ENCODE measurements at places on chromosomes 6 and 20.

- no peak for DNase-seq
Observed at GRCh38 chr20:45581702-45582101, 2.6 kb upstream of the WFDC8 start.

GRCh38 chr20:61295249-61295648, 43.2 kb downstream of the CDH4 start:
- DNase-seq: no peak

DNA sequence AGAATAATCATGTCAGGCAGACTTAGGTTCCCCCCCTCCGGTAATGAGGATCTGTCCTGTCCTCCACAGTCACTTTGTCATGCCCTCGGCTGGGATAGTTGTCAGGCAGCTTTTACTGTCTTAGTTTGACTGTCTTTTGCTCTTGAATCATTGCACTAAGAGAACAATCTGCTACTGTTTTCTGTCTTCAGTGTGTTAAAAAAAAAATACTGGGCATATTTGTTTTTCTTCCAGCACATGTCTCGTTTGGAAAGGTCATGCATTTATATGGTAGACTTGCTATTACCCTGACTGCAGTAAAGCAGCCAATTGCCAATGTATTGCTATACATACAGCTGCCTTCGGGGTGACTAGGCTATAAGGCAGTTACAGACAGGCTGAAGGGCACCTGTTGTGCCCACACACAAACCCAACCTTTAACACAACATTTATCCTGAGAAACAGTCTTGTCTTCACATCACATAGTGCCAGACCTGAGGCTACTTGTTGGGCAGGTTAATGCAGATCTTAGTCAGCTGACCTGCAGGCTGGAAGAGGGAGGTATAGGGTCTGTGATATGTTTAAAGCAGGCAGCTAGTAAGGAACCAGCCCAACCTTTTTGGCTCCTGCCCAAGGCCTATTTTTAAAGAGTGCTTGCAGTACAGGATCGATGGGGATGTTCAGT, 26.7 kb downstream of the ARFGEF3 start:
- DNase-seq: no peak

- DNase-seq: no peak
Observed at GRCh38 chr6:124203812-124204167, 400.1 kb downstream of the NKAIN2 start.

DNA sequence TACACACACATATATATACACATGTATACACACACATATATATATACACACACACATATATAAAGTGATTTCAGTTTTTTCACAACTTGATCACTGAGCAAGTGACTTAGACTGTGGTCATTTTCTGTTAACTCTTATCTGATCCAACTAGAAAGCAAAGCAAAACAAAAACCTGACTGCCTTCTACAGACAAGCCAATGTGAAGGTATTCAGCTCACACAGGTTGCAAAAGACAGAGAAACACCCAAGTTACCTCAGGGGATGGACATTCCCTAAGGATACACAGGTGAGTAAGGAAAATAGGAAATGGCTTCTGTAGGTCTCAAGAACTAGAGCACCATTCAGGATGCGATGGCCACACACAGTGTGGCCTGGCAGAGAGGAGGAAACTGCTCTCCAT, 58.4 kb upstream of the IER3 start:
- DNase-seq: no peak

GRCh38 chr20:60921022-60921622, 330.9 kb upstream of the CDH4 start:
- DNase-seq: peak; percentile 65

DNA sequence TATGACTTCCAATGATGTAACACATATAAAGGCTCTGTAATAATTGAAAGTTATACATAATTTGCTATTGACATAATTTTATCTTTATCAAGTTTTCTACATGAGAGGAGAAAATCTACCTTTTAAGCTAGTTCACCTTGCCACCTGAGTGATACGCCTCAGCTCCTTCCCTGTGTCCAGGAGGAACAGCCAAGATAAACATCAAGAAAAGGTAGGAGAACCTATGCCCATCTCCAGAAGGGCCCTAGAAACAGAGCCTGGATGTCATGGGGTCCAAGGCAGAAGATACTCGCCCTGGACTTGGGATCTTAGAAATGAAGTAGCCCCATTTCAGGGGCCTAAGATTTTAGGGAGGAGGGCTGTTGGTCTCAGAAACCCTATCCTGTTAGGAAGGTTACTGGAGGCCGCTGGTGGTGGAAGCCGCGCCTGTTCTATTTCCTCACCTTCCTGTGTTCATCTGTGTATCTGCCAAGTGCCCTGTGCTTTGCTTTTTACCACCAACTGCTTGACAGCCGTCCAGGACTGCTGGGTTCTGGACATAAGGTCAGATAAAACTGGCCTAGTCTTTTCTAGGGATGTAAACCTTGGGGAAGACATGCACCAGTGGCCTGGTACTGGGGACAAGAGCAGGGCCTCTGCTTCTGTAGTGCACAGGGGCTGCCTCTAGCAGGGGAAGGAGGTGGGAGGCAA, 178.5 kb downstream of the ARID1B start:
- no peak for DNase-seq

- DNase-seq: no peak
Observed at GRCh38 chr6:170102038-170102437, 188.8 kb downstream of the DLL1 start.

DNA sequence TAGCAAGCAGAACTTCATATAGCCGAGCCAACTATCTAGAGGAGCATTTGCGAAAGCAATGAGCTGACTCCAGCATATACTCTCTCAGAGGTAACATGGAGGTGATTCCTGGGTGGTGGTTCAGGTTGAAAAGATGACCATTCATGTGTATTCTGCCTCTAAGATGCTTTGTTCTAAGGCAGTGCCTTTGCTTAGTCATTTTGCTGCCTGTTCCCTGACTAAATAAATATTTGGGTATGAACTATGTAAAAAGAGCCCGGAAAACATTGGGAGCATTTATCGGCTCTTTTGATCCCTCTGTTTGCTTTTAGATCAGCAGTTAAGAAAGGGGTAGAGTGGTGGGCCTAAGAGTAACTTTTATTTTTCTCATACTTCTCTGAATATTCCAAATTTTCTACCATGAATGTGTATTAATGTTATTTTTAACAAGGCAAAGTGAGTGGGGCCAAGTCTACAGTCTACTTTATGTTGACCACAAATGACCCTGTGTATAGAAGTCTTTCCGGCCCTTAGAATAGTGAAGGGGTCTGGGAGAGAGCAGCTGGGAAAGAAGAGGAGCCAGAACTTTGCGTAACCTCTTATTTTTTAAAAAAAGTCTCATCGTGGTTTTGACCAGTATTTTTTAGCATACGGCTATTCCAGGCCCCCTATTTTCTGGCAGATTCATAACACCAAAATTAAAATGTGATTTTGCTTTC, 206.5 kb upstream of the EYA4 start:
- DNase-seq: no peak

GRCh38 chr6:105331927-105332326, 71.0 kb downstream of the PREP start:
- DNase-seq: no peak

- no peak for DNase-seq
Observed at GRCh38 chr6:33053230-33053629, 20.2 kb downstream of the HLA-DPA1 start.

- DNase-seq: no peak
Observed at GRCh38 chr6:105844275-105844883, 241.8 kb upstream of the PRDM1 start.

DNA sequence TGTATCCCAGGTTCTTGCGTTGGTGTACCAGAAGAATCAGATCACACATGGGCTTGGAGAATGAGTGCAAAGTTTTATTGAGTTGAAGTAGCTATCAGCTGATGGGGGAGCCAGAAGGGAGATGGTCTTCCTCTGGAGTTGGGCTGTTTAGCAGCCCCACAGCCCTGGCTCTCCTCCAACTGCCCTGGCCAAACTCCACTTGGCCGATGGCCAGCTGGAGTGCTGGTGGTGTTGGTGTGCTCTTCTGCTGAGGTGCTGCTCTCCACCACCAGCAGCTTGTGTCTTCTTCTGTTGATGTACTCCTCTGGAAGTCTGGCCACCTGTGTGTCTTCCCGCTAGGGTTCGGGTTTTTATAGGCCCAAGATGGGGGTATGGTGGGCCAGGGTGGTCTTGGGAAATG, 172.8 kb downstream of the TINAG start:
- DNase-seq: no peak

GRCh38 chr20:24762371-24762770, 186.7 kb upstream of the CST7 start:
- DNase-seq: no peak
